Neural crest cell (in vitro differentiated cells): ENCODE measurements at places on chromosomes 16 and 17. TPM values are rescaled to one million over a fixed set of nuclear protein-coding genes. Genes with fewer than 3 reads are reported as not detected.

GRCh38 chr17:35668802-35669201, 62.6 kb upstream of the RASL10B start:
- no peak for DNase-seq
- no peak overlapping the region for H3K4me3 ChIP-seq
- H3K27ac ChIP-seq: peak overlapping the region; percentile 29
- no peaks in the 10 kb centered on the region for H3K27me3 ChIP-seq
- no peaks in the 10 kb centered on the region for H3K4me1 ChIP-seq

- H3K36me3 ChIP-seq: no peaks in the 10 kb centered on the region
- peak overlapping the region; percentile 79 for H3K4me3 ChIP-seq
- no peak overlapping the region for H3K27ac ChIP-seq
- no peak for DNase-seq
- peaks cover 16% of the 10 kb centered on the region for H3K27me3 ChIP-seq
Measured at GRCh38 chr17:40319651-40320540, 10.9 kb downstream of the RARA start.

KCNJ18 gene
- not detected in 2 replicates for total RNA-seq

DNA sequence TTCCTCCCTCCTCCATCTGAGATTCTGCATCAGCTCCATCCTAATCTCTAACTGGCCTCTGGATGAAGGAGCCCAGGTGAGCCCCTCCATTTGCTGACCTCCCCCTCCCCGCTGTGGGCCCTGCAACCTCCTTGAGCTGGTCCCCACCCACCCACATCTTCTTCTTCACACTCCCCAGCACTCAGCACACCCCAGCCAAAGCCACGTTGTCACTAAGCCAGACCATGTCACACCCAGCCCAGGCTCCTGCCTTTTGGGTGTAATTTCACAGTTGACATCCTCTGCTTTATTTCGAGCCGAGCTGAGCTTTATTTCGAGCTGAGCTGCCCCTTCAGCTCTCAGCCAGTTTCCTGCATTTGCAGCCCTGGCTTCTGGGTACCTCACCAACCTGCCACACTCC, 282.7 kb upstream of the TNRC6C start:
- H3K27ac ChIP-seq: no peak overlapping the region
- DNase-seq: no peak
- no peaks in the 10 kb centered on the region for H3K36me3 ChIP-seq
- H3K27me3 ChIP-seq: peaks cover 15% of the 10 kb centered on the region
